Inflammatory macrophage (primary cell): ENCODE measurements at places on chromosomes 2 and 18.
A peak's percentile ranks its signal among the peaks of the same experiment; 100 is the strongest.

DNA sequence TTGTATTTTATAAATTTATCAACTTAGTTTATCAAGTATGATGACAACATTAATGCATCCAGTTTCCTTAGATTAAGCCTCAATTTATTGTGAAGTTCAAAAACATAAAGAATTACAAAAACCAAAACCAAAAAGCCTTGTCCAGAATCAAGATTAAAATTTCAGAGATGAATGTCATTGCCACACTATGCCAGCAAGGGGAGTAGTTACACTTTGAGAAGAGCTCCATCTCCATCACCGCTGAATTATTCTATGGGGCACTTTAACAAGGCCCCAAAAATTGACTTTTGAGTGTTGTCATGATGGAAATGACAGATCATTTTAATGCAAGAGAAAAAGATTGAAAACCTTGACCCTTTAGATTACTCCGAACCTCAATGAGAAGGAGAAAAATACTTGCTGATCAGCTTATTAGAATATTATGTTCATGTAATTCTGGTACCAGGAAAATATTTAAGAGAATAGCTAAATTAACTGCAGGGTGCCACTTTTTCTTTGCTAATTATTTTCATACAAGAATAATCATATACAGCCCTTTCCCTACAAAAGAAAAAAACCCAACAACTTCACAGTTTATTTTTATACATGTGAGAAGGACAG is 152.5 kb upstream of the AQP4 start:
- no peak for DNase-seq

- no peak for DNase-seq
Observed at GRCh38 chr2:169619946-169620345, 35.8 kb downstream of the PPIG start.

- peak; percentile 94 for DNase-seq
Observed at GRCh38 chr18:31206787-31207381, 44.2 kb upstream of the DSC1 start.

GRCh38 chr2:149561309-149561926 is 26.2 kb downstream of the MMADHC start:
- peak; percentile 39 for DNase-seq

- DNase-seq: no peak
Observed at GRCh38 chr2:145598434-145598833, 1078.5 kb upstream of the ZEB2 start.

DNA sequence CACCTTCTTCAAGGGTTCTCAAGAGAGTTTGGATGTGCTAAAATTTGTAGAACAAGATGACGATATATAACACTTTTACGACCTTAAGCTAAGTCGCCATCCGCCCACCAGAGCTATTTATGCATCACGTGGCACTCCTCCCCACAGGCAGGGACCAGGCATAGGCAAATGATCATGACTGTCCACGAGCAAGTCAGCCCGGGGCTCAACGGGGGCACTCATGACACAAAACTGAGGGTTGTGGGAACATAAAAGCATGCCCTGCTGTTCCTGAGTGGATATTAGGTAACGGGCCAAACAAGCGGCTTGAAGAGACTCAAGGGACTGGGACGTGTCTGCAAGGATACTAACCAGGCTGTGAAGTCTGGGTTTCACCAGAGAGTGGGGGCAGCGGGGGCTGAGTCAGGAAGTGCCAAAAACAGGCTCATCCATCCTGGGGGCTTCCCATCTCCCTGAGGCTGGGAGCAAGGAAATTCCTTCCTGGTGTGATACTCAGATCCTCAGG is 58.1 kb downstream of the FAM178B start:
- DNase-seq: no peak

- DNase-seq: no peak
Observed at GRCh38 chr2:241837197-241837965, 21.3 kb downstream of the PDCD1 start.

DNA sequence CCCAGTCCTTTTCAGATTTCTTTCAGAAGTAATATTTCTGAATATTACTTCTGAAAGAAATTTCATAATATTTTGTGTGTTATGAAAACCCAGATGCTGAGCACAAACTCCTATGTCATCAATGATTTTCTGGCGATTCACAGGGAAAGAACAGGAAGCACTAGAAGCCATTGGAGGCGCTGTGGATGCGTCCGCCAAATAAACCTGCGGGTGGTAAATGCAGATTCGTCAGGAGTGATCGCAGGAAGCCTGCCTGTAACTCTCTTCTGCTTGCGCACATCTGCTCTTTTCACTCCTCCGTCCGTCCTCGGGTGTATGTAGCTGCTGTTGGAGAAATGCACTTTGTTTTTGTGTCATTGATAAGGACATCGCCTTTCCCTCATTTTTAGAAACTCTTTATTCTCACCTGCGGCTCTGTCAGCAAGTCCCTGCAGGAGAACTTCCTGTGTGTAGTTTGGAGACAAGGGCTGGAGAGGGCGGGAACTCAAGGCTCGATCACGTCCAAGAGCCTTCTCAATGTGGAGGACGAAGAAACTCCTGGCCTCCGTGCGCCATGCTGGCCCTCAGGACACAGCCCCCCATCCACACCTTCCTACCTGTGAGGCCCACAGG is 483.8 kb downstream of the GALR1 start:
- DNase-seq: no peak

DNA sequence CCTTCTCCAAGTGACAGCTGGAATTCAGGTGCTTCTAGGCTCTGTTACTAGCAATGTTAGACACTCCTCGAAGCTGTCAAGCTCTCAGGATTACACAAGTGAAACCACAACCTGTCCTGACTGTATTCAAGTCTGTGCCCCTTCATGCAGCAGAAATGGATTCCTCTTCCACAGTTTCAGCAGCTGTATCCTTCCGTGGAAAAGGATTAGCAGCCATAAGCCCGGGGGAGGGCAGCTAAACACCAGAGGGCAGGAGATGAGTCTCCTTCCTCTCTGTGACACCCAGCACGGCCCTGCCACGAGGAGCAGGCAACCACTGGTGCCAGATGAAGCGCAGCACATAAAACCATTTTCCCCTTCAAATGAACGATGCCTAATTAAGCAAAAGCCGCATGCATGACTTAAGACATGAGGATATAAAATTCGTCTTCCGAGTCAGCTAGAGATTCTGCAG is 1.2 kb downstream of the ST3GAL5 start:
- peak; percentile 75 for DNase-seq

DNA sequence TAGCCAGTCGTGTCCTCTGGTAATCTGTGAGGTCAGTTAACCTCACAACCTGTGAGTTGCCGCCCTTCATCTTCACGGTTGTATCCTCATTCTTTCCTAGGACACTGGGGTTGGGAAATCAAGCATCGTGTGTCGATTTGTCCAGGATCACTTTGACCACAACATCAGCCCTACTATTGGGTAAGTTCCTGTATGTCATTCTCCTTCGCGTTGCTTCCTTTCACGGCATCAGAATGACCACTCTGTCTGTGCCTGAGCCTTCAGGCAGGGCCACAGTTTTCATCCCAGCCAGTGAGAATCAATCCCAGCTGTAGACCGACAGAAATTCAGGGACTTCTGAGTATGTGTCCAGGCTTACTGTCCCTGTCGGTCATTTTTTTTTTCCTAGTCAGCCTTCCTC is 67.1 kb downstream of the RAB31 start:
- peak; percentile 86 for DNase-seq

DNA sequence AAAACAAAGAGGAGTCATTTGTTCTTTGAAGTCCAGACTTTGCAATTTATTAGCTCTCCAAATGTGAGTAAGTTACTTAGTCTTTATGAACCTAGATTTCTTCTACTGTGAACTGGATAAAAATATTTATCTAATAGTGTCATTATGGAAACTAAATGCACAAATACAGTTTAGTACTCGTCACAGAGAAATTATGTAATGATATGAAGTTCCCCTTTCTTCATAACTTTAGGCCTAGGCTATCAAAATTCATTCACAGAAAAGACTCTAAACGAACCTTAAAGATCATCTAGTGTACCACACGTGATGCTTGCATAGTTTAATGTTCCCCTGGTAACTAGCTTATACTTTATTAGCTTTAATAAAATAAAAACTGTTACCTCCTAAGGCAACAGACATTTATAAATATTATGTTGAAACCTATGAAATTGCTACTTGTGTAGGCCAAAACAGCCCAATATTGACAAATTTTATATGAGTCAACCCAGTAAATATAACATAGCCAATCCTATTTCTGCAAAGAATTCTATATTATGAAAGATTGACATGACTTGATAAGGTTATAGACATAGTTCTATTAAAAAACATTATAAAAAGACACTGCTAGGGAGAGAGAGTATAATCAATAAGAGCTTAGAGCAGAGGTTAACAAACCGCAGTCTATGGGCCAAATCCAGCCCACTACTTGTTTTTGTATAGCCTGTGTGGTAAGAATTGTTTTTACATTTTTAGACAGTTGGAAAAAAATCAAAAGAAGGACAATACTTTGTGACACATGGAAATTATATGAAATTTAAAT is 44.9 kb upstream of the ITPRID2 start:
- DNase-seq: peak; percentile 82

- no peak for DNase-seq
Observed at GRCh38 chr2:3135676-3136075, 241.9 kb downstream of the EIPR1 start.

GRCh38 chr2:224909885-224910573 is 132.2 kb downstream of the DOCK10 start:
- DNase-seq: peak; percentile 95

- no peak for DNase-seq
Observed at GRCh38 chr2:221267773-221268425, 304.2 kb downstream of the EPHA4 start.

GRCh38 chr18:3619222-3619621 is 169.2 kb downstream of the TGIF1 start:
- DNase-seq: no peak

DNA sequence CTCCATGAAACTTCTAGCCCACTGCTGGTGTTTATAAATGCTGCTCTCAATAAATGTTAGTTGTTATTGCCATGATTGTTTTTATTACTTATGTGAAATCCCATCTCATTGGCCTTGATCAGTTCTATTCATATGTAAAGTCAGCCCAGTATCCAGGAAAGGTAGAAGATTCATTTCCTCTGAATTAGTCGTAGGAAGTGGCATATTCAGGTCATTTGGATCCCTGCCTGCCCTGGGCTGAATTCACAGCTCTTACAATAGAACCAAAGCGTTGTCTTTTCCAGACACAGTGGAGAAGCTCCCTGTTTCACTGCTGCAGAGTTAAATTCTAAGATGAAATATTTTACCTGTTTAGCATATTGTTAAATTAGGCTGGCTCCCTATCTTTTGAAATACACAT is 70.3 kb downstream of the MAIP1 start:
- no peak for DNase-seq

GRCh38 chr2:81097361-81097760 is 792.8 kb upstream of the LRRTM1 start:
- DNase-seq: no peak

DNA sequence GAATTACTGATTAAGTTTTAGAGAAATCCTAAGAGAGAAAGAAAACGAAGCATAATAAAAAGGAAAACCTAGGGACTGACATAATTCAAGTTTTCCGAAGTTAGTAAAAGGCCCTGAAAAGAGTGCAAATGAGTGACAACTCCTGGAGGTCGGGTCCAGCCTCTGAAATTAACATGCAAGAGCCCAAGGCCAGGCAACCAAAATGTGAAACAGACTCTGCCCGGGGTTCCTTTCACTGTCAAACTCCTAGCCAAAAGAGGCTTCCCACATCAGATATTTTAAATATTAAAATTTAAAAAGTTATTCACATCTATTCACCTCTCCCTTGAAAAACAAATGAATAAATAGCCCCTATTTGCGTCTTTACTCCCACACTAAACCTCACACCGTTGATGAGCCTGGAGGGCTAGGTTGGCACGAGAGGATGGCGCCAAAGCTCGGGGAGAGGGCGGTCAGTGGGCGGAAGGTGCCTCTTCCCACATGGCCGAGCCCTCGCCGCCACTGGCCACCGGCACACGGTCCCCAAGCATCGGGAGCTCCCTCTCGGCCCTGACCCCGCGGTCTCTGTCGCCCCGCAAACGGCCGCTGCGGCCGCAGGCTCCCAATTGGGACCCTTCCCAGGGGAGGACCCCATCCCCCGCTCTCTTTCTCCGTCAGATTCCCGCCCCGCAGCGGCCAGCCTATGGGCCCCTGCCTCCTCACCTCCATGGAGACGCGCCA is 630 bp downstream of the PPM1G start:
- DNase-seq: no peak

DNA sequence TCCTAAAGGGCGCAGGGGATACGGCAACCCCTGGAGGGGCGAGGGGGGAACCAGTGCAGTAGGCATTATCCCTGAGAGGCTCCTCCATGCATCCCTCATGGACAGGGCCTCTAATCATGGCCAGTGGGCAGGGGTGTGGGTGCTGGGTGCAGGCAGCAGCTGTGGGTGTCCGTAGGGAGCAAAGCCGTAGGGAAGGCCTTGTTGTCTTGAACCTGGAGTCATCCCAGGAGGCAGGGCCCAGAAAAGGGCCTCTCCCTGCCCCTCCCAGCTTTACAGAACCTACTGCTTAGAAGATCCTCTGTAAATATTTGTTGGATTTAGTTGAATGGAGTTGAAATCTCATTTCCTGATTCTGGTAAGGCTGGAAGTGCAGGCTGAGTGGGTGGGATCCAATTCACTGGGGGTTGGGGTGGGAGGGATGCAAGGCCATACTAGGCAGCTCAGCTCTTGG is 207.0 kb upstream of the HAAO start:
- peak; percentile 45 for DNase-seq

DNA sequence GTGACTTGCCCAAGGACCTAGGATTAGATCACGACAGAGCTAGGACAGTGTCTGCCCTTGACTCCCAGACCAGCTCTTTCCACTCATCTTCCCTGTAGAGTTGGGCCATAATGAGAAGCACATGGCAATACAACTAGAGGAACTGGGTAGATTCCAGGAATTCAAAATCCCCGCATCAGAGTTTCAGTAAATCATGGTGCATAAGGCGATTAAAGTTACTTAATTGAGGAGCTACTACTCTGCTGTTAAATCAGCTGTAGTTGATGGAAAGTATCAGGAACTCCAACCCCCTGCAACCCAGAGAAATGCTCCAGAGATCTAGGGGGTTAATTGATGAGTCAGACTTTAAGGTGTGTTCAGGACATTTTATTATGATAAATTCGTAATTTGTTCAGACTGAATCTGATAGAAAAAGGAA is 5.7 kb downstream of the ANTXR1 start:
- no peak for DNase-seq
